Sigmoid colon (tissue), 7 donors: ENCODE measurements at places on chromosomes 6 and 20.

DNA sequence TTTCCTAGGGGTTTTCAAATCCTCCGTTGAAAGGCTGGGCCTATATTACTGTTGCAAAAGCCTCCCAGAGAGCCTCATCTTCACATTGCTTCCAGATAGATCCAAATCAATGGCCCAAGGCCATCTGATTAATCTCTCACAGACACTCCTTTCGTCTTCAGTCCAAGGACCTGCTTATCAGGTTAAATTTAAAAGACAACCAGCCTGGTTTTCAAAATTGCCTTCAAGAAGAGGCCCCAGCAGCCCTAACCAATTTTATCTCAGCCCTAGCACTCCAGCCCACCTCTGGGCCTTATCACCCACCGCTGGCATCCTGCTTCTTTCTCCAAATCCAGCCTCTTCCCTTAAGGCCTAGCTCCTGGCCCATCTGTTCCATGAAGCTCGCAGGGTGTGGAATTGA lies 15.5 kb upstream of the CCND3 start:
- no peak overlapping the region for H3K27ac ChIP-seq
- no peak for DNase-seq
- no peaks in the 10 kb centered on the region for H3K27me3 ChIP-seq
- no peaks in the 10 kb centered on the region for H3K36me3 ChIP-seq
- H3K4me1 ChIP-seq = no peaks in the 10 kb centered on the region
- no peak overlapping the region for H3K4me3 ChIP-seq

DNA sequence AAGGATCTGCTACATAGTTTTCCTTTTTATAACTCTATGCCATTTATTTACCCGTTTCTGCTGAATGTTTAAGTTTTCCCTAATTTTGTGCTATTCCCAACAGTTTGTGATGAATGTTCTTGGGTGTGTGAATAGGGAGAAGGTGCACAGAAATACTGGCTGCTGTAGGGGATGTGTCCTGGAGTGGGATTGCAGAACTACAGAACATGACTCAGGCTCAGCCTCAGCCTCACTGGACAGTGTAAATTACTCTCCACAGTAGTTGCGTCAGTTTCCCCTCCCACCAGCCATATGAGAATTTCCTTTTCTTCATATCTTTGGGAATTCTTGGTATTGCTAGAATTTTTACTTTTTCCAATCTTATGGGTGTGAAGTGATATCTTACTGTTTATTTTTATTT lies 57.0 kb downstream of the SLX4IP start:
- H3K36me3 ChIP-seq = no peaks in the 10 kb centered on the region
- H3K4me3 ChIP-seq = no peak overlapping the region
- H3K27me3 ChIP-seq = no peaks in the 10 kb centered on the region

DNA sequence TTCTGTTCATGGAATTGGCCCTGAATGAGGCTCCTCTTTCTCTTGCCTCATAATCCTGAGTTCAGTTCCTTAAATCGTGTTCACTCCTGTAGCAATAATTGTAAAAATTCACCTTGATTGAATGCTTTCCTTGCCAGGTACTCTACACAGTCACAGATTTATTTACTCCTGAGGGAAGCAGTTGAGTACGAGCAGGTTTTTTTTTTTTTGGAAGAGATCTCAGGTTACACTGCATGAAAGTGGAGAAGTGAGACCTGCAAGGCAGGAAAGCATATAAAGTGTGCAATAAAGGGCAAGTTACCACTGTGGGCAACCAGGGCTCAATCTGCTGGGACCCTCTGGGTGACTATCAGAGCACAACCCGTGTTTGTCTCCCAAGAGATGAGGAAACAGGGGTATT lies 93.0 kb upstream of the DOK5 start:
- H3K27ac ChIP-seq = no peak overlapping the region
- H3K4me1 ChIP-seq = no peaks in the 10 kb centered on the region
- no peak for DNase-seq
- H3K4me3 ChIP-seq = no peak overlapping the region

DNA sequence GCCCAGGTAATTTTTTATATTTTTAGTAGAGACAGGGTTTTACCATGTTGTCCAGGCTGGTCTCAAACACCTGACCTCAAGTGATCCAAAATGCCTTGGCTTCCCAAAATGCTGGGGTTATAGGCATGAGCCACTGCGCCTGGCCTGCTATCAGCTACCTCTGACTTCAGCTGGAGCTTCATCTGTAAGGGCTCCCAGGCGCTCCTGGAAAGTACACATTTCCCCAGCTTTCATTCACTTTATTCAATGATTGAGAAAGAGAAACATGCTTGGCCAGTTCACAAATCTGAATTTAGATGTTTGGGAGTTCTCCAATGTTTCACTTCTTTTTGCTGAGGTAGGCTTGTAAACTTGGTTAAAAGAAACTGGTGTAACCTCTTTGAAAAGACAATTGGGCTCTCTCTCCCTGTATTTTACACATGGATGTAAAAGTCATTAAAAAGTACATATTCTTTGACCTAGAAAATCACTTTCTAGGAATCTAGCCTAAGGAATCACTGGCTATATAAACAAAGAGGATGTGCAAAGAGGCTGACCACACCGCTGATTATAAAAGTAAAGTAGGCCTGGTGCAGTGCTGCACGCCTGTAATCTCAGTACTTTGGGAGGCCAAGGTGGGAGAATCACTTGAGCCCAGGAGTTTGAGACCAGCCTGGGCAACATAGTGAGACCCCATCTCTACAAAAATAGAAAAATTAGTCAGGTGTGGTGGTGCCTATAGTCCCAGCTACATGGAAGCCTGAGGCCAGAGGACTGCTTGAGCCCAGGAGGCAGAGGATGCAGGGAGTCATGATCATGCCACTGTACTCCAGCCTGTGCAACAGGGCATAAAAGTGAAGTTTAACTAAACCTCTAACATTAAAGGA lies 128.9 kb downstream of the BACH2 start:
- no peak for DNase-seq
- peaks cover 11% of the 10 kb centered on the region for H3K4me1 ChIP-seq
- H3K36me3 ChIP-seq = no peaks in the 10 kb centered on the region
- no peaks in the 10 kb centered on the region for H3K27me3 ChIP-seq
- no peak overlapping the region for H3K27ac ChIP-seq

DNA sequence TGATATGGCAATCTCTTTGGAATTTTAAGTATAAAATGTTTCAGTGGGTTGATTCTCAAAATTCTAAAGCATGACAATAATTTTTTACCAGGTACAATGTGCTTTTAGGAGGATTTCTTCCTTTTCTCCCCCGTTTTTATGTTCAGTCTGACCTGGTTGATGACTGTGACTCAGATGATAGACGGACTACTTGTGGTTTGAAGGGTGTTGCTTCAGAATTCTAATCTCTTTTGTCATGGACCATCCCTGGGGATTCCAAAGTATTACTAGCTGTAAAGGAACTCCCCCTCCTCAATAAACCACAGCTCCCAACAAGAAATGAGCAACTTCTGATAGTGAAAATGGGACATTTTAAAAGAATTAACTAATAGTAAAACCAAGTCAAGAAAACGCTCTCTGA lies 34.9 kb upstream of the TNFAIP3 start:
- H3K36me3 ChIP-seq = no peaks in the 10 kb centered on the region
- no peak overlapping the region for H3K4me3 ChIP-seq
- DNase-seq = no peak
- H3K27ac ChIP-seq = no peak overlapping the region
- H3K27me3 ChIP-seq = no peaks in the 10 kb centered on the region

DNA sequence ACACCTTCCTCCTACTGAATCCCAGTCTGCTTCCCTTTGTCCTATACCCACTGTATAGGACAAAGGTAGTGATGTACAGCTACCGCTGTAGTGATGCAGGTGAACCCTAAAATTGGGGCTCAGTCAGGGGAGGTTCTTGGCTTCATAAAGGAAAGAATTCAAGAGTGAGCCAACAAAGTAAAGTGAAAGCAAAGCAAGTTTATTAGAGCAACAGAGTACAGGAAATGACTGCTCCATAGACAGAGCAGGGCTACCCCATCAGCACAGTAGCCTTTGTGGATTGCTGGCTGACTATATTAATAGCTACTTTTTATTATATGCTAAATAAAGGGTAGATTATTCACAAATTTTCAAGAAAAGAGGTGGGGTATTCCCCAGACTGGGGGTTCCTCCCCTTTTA lies 3.3 kb upstream of the C20orf202 start:
- no peaks in the 10 kb centered on the region for H3K4me1 ChIP-seq
- no peak for DNase-seq

DNA sequence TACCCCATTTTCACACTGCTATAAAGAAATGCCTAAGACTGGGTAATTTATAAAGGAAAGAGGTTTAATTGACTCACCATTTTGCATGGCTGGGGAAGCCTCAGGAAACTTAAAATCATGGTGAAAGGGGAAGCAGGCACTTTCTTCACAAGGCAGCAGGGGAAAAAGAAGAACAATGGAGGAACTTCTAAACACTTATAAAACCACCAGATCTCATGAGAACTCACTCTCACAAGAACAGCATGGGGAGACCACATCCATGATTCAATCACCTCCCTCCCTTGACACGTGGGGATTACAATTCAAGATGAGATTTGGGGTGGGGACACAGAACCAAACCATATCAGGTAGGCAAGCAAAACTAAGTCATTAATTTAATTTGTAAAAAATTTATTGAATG lies 343.2 kb downstream of the FRK start:
- H3K4me1 ChIP-seq = no peaks in the 10 kb centered on the region
- no peak overlapping the region for H3K27ac ChIP-seq
- H3K4me3 ChIP-seq = no peak overlapping the region
- H3K27me3 ChIP-seq = no peaks in the 10 kb centered on the region

DNA sequence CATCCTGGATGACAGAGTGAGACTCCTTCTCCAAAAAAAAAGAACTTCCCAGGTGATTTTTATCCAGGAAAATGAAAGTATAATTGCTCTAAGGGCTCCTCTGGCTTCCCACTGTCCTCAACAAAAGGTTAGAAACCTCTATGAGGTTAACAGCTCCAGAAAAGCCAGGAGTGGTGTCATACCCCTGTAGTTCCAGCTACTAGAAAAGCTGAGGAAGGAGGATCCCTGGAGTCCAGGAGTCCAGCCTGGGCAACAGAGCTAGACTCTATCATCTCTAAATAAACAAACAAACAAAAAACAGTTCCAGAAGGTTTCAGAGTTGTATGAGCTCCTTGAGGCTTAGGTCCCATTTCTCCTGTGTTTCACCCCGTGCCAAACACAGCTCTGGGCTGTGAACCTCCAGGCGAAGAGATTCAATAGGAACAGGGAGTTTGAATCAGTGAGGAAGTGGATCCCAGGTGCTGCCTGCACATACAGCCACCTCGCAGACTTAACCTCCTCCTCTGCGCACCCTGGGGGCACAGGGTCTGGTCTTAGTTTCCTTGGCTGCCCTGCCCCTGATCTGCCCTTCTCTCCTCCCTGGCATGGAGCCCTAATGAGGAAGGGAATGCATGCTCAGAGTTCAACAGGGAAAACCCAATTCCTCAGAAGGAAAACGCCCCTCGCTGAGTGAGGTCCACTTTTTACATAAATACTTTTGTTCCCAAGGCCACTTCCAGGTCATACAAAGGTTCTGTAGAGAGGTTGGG lies 31.0 kb downstream of the ZC3H12D start:
- no peaks in the 10 kb centered on the region for H3K4me1 ChIP-seq
- H3K27me3 ChIP-seq = no peaks in the 10 kb centered on the region
- H3K36me3 ChIP-seq = no peaks in the 10 kb centered on the region

DNA sequence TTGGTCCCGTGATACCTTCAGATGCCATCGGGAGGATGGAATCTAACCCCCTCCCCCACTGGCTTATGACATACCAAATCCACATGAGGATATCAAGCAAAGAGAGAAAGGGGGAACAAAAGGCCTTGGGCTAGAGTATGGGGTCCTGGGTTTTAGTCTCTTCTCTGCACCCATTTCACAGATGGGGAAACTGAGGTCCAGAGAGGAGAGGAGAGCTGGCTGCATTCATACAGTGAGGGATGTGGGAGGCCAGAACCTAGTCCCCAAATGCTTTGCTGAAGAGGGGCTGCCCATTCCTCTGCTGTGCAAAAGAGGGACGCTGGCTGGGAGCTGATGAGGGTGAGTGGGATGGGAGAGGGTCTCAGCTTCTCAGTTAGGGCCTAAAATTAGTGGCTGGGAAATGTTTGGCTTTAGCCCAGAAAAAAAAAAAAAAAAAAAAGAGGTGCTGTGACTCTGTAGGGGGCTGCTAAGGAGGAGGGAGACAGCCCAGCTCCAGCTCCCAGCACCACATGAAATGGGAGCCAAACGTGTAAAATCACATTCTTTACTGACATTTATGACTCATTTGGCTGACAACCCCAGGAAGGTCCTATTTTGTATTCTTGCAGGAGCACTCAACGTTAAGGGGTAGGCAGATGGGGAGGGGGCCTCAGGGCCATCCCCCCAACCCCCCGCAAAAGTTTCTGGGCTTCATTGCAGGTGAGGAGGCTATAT lies 11.9 kb downstream of the XKR7 start:
- no peak overlapping the region for H3K27ac ChIP-seq
- no peaks in the 10 kb centered on the region for H3K4me1 ChIP-seq
- no peak for DNase-seq
- no peaks in the 10 kb centered on the region for H3K36me3 ChIP-seq

- no peaks in the 10 kb centered on the region for H3K36me3 ChIP-seq
- H3K4me1 ChIP-seq = no peaks in the 10 kb centered on the region
- no peak overlapping the region for H3K4me3 ChIP-seq
- no peaks in the 10 kb centered on the region for H3K27me3 ChIP-seq
- H3K27ac ChIP-seq = no peak overlapping the region
These were observed 59.1 kb upstream of the BHLHE23 start for GRCh38 chr20:63065911-63066310.

GRCh38 chr6:139595183-139595582 lies 220.7 kb upstream of the CITED2 start:
- H3K36me3 ChIP-seq = no peaks in the 10 kb centered on the region
- H3K27me3 ChIP-seq = no peaks in the 10 kb centered on the region
- peaks cover 70% of the 10 kb centered on the region for H3K4me1 ChIP-seq
- H3K4me3 ChIP-seq = no peak overlapping the region
- H3K27ac ChIP-seq = peak overlapping the region; percentile 73

GRCh38 chr20:2402271-2402980 lies 21.7 kb downstream of the TGM6 start:
- no peak overlapping the region for H3K27ac ChIP-seq
- H3K27me3 ChIP-seq = no peaks in the 10 kb centered on the region
- DNase-seq = peak; percentile 6
- H3K4me1 ChIP-seq = no peaks in the 10 kb centered on the region
- H3K36me3 ChIP-seq = no peaks in the 10 kb centered on the region

GRCh38 chr20:62511300-62511914 lies 35.6 kb upstream of the GATA5 start:
- H3K4me1 ChIP-seq = no peaks in the 10 kb centered on the region
- DNase-seq = no peak
- no peak overlapping the region for H3K27ac ChIP-seq
- H3K27me3 ChIP-seq = peaks cover 5% of the 10 kb centered on the region
- H3K4me3 ChIP-seq = no peak overlapping the region

DNA sequence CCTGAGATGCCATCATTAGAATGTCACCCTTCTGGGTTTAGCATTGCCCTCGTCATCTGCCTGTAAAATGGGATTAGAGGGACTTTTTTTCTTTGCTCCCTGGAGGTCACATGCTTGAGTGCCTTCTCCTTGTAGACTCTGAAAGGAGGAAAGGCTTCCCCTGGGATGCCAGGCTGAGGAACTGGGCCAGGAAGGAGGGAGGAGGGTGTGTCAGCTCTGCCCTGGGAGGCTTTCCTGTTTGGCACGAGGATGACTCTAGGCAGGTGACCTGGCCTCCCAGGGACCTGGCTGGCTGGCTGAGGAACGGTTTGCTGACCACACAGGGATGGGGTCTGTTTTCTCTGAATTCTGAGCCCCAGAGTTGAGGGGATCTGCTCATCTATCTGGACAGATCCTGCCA lies 137.9 kb upstream of the RNF24 start:
- H3K36me3 ChIP-seq = no peaks in the 10 kb centered on the region
- peak; percentile 41 for DNase-seq
- no peaks in the 10 kb centered on the region for H3K27me3 ChIP-seq
- H3K4me1 ChIP-seq = peaks cover 15% of the 10 kb centered on the region
- no peak overlapping the region for H3K27ac ChIP-seq
- no peak overlapping the region for H3K4me3 ChIP-seq
